ENCODE measurements at places on chromosomes 2 and 18. TPM values are rescaled to one million over a fixed set of nuclear protein-coding genes. Genes with fewer than 3 reads are reported as not detected.

- no peak overlapping the region for H3K4me3 ChIP-seq
- no peaks in the 10 kb centered on the region for H3K36me3 ChIP-seq
- no peak for DNase-seq
- H3K27ac ChIP-seq, result no peak overlapping the region
- H3K27me3 ChIP-seq, result no peaks in the 10 kb centered on the region
These were observed 174.4 kb downstream of the NCKAP5 start for GRCh38 chr2:133393895-133394294.

DNA sequence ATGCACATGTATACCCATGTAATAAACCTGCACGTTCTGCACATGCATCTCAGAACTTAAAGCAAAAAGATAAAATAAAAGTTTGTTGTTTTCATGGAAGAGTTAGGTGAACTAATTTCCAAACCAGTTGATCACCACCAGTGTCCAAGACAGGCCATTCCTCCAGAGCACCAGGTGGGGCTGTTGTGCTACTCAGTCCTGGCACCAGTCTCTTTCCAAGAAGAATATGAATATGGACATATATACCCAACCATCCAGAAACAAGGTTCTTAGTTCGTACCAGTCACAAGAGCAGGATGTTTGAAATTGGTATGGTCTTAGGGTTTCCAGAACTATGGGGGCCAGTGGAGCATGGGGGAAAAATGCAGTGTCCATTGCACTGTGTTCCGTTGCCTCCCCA is 17.2 kb upstream of the TNP1 start:
- peaks cover 19% of the 10 kb centered on the region for H3K4me1 ChIP-seq
- H3K4me3 ChIP-seq, result no peak overlapping the region
- no peak overlapping the region for H3K27ac ChIP-seq
- DNase-seq, result no peak
- H3K36me3 ChIP-seq, result no peaks in the 10 kb centered on the region

GRCh38 chr18:40949114-40949950 is 1005.7 kb upstream of the PIK3C3 start:
- no peaks in the 10 kb centered on the region for H3K4me1 ChIP-seq
- DNase-seq, result no peak
- no peaks in the 10 kb centered on the region for H3K27me3 ChIP-seq

DNA sequence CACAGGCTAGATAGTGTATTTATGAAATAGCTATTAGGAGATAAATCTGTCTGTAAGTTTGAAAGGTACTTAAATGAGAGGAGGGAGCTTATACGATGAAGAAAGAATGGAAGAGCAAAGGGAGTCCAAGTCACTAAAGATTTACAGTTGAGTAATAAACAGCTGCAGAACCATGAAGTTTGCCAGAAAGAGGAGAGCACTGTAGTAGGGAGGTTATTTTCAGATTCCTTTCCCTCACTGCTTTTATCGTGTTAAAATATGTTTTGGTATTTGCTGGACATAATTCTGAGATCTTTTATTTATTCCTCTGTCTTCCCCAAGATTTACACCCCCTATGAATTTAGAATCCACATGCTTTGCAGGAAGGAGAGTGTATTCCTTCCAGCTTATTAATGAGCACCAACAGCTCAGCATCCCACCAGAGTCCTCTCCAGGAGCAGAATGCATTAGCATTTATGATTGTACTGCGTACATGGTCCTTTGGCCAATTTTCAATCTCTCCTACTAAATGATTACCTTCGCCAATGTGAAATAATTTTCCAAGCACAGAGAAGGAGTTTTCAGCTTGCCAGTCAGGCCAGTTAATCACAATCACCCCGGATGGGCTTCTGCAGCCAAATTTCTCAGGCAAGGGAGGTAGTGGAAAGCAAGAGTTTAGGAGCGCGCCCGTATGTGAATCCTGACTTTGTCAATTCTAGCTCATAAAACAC is 297.0 kb downstream of the NBAS start:
- DNase-seq, result no peak
- no peaks in the 10 kb centered on the region for H3K36me3 ChIP-seq
- no peaks in the 10 kb centered on the region for H3K27me3 ChIP-seq

DNA sequence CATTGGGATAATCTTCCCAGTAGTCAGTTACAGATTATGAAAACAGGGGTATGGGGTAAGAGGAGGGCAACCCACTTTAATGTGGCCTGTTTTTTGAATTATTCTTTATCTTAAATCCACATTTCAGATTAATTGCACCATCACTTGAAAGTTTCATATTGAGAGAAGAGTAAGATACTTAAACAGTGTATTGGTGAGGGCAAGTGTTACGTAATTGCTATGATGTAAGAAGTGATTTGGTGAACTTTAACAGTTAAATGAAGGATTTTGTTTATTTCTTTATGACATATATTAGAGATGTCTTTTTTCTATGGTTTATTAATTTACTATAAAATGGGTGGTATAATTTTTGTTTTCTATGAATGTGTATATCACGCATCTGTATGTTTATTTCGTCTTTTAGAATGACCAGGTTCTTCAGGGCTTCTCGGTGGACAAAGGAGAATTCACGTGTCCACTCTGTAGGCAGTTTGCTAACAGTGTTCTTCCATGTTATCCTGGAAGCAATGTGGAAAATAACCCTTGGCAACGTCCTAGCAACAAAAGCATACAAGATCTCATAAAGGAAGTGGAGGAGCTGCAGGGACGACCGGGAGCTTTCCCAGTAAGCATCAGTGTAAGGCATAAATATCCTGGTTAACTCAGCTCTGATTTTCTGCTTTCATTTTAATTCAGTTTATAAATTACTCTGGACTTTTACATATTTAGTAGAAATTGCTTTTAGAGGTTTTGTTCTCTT is 171.2 kb upstream of the MYO3B start:
- no peak for DNase-seq
- peaks cover 9% of the 10 kb centered on the region for H3K36me3 ChIP-seq
- H3K27me3 ChIP-seq, result no peaks in the 10 kb centered on the region
- H3K4me3 ChIP-seq, result no peak overlapping the region
- H3K27ac ChIP-seq, result no peak overlapping the region
- no peaks in the 10 kb centered on the region for H3K4me1 ChIP-seq

GRCh38 chr2:72830273-72830672 is 4.4 kb upstream of the EXOC6B start:
- H3K27ac ChIP-seq, result no peak overlapping the region
- no peak for DNase-seq
- no peaks in the 10 kb centered on the region for H3K27me3 ChIP-seq
- H3K4me3 ChIP-seq, result no peak overlapping the region
- no peaks in the 10 kb centered on the region for H3K4me1 ChIP-seq
- no peaks in the 10 kb centered on the region for H3K36me3 ChIP-seq

The CD8A gene
- 4.4 TPM for total RNA-seq

DNA sequence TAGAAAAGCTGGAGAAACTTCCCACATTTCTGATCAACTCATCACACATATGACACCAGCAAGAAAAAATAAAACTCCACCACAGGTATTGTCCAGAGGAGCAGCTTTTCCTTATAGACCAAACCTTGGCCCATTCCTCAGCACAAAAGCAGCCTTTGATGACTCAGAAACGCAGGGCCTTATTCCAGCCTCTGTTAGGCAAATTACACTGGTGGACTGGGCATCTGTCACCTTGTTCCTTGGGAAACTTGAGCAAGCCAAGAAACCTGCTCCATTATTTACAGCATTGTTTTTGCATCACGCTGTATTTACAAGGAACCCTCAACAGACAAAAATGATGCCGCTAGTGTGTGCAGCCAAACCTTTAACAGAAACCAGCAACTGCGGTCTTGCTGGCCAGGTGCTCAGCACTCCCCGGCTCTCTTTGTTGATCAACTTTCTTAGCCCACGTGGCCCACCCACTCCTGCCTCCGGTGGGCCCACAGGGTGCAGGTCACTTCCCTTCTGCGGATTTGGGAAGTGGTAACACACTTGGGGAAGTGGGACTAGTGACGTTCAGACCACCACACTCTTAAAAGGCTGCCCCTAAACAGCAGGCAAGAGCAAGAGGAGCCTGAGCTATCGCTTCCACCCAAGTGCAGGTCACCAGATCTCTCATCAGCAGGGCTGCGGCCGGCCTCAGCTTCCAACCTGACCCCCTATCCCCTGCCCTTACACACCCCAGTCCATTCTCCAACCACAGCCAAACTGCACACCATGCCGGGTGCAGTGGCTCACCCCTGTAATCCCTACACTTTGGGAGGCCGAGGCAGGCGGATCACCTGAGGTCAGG is 1.5 kb downstream of the AP1S3 start:
- H3K4me3 ChIP-seq, result peak overlapping the region; percentile 94
- H3K4me1 ChIP-seq, result peaks cover 8% of the 10 kb centered on the region
- H3K36me3 ChIP-seq, result no peaks in the 10 kb centered on the region
- no peak overlapping the region for H3K27ac ChIP-seq
- DNase-seq, result no peak

GRCh38 chr2:8569332-8569930 is 112.4 kb upstream of the ID2 start:
- no peak overlapping the region for H3K4me3 ChIP-seq
- H3K36me3 ChIP-seq, result no peaks in the 10 kb centered on the region
- no peaks in the 10 kb centered on the region for H3K4me1 ChIP-seq
- no peak overlapping the region for H3K27ac ChIP-seq
- DNase-seq, result no peak

DNA sequence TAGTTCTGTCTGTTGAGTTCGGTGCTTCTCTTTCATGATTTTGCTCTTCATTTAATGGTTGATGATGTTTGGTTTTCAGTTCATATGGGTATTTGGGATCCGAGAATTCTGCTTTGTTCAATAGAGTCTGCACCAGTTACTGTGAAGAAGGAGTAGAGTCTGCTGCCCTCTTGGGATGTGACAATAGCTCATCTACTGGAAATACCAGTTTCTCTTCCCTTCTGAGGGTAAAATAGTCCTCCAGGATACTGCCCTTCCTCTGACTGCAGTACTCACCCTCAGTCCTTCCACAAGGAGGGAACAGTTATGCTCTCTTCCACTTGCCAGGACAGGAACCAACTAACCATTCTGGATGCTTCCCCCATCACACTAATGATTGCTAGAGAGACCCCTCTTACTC is 12.5 kb upstream of the TNFAIP6 start:
- H3K27ac ChIP-seq, result no peak overlapping the region
- H3K27me3 ChIP-seq, result no peaks in the 10 kb centered on the region
- H3K4me1 ChIP-seq, result no peaks in the 10 kb centered on the region

DNA sequence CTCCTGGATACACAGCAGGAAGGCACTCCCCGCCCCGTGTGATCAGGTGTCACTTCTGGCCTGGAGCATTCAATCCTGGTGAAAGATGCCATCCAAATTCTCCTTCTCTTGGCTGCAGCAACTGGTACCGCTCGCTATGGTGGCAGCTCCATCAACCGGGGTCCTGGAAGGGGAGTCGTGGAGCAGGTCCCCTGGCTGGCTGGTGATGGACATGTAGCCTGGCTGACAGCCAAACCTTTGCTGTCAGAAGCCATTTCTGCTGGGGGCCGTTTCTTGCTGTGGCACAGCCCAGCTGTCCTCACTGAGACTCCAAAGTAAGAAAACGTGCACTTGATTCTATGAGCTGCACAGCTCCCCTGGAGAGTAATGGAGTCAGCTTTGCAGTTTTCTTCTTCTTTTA is 7.1 kb upstream of the CYS1 start:
- H3K27ac ChIP-seq, result no peak overlapping the region
- DNase-seq, result no peak
- H3K4me1 ChIP-seq, result peaks cover 16% of the 10 kb centered on the region
- H3K27me3 ChIP-seq, result no peaks in the 10 kb centered on the region
- no peaks in the 10 kb centered on the region for H3K36me3 ChIP-seq

DNA sequence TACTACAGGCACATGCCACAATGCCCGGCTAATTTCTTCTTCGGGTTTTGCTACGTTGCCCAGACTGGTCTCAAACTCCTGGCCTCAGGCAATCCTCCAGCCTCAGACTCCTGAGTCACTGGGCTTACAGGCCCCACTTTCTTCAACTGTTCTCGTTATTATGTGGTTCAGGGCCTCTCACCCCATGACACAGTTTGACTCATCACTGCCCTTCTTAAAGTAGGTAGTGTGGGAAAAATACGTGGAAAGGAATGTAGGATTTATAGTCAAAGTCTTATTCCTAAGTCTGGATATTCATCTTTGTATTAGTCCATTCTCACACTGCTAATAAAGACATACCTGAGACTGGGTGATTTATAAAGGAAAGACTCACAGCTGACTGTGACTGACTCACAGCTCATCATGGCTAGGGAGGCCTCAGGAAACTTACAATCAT is 19.4 kb downstream of the CENPA start:
- H3K36me3 ChIP-seq, result no peaks in the 10 kb centered on the region
- DNase-seq, result no peak
- no peak overlapping the region for H3K4me3 ChIP-seq

DNA sequence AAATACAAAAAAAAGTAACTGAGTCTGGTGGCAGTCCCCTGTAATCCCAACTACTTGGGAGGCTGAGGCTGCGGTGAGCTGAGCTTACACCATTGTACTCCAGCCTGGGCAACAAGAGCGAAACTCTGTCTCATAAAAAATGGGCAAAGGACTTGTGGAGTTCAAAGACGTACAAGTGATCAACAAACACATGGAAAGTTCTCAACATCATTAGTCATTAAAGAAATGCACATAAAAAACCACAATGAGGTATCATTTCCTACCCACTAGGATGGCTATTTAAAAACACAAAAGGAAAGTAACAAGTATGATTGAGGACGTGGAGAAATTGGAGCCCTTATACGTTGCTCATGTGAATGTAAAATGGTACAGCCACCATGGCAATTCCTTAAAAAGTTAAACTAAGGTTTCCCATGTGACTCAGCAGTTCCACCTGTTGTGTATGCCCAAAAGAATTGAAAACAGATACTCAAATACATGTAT is 52.3 kb downstream of the RAB10 start:
- H3K4me1 ChIP-seq, result no peaks in the 10 kb centered on the region
- H3K27me3 ChIP-seq, result no peaks in the 10 kb centered on the region
- no peak for DNase-seq
- no peak overlapping the region for H3K4me3 ChIP-seq

DNA sequence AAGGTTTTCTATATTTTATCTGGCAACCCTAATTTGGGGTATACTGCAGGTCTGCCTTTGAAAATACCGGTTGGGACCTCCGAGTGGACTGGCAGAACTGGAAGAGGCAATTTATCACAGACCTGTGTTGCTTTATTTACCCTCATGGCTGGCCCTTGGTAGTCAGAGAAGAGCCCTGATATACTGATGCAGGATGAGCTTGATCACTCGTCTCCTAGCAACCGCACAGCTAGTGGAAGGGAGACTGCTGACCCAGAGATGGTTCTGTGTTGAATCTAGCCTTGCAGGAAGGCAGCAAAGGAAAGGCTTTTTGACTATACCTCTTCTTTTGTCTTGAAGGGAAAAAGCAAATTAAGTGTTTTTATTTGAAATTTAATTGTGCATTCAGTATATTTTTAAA is 154.7 kb downstream of the EML6 start:
- H3K4me3 ChIP-seq, result no peak overlapping the region
- H3K27ac ChIP-seq, result no peak overlapping the region
- no peak for DNase-seq
- no peaks in the 10 kb centered on the region for H3K4me1 ChIP-seq

Measured in thoracic aorta (tissue), 2 donors.